Hematopoietic multipotent progenitor cell (in vitro differentiated cells): ENCODE measurements at places on chromosomes 2 and 18. TPM values are rescaled to one million over a fixed set of nuclear protein-coding genes. Genes with fewer than 3 reads are reported as not detected.

The ALPP gene
- 0.27 TPM for total RNA-seq

The FBLN7 gene
- total RNA-seq: under 0.01 TPM

The CCDC141 gene
- total RNA-seq: 0.54 TPM

The C2orf66 gene
- 0.27 TPM for total RNA-seq

The CROCC2 gene
- total RNA-seq: not detected

The CCDC93 gene
- 10.2 TPM for total RNA-seq

The UGGT1 gene
- 41.7 TPM for total RNA-seq

The CLHC1 gene
- 3.8 TPM for total RNA-seq

GRCh38 chr2:85668009-85668856, at the start of gene SFTPB:
Gene SFTPB (minus strand): TSS chr2:85668199. CDS start chr2:85668183, 16 bp downstream.
- DNase-seq: no peak

- no peak for DNase-seq
Measured at GRCh38 chr18:62844850-62845643, 129.7 kb downstream of the PHLPP1 start.

DNA sequence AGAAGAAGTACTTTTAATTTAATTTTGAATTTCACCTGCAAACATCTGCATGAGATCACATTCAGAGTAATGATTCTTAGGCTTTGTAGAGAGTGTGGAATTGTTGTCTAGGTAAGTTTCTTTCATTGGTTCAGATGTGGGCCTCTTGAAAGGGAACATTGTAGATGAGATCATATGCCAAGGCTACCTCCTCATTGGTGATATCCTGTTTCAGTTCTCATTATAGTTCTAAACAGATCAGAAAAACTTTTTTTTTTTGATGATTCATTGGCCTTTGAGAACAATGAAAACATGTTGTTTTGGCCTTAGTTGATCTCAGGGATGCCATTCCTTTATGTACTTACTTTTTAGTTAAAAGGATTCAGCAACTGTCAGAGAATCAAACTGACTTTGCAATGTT, 44.5 kb downstream of the EML6 start:
- DNase-seq: no peak

- no peak for DNase-seq
Measured at GRCh38 chr2:138600732-138601457, 99.3 kb downstream of the SPOPL start.

- peak; percentile 87 for DNase-seq
Measured at GRCh38 chr2:159497256-159497655, 119.1 kb downstream of the BAZ2B start.

DNA sequence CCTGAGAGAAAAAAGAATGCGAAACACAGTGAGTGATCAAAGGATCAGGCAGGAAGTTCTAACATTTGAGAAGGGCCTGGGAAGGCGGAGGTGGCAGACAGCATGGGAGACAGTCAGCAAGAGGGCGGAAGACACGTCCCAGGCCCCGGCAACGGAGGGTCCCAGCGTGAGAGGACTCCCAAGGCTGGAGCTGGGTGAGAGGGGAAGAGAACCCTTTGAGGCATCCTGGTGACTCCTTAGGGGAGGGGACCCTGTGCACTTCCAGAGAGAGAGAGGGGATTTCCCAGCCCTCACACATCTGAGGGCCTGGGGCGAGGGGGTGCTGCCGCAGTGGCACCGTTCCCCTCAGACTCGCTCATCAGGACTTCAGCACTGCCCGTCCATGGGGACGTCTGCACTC, 133.4 kb downstream of the RTP5 start:
- no peak for DNase-seq

GRCh38 chr2:234679741-234680687, 183.1 kb upstream of the ARL4C start:
- no peak for DNase-seq

GRCh38 chr2:13508671-13509070, 791.9 kb downstream of the TRIB2 start:
- DNase-seq: no peak

- no peak for DNase-seq
Measured at GRCh38 chr2:62266433-62267038, 70.6 kb downstream of the B3GNT2 start.

- no peak for DNase-seq
Measured at GRCh38 chr2:202429164-202429980, 53.2 kb downstream of the BMPR2 start.

DNA sequence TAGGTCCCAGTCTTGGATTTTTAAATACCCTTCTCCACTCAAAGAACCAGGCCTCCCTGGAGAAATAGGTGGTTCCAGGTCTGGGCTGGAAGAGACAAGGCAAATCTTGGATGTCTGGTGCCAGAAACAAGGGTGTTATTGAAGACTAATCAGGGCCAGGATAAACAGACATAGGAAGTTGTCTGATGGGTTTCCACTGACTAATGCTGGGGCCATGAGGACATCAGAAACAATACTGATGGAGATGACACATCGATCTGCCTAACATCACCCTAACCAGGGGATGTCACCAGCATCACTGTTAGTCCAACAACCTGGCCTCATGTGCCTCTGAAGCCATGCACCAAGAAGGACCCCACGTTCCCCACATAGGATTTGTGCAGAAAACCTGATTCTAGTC, 42.5 kb upstream of the GLI2 start:
- DNase-seq: no peak

DNA sequence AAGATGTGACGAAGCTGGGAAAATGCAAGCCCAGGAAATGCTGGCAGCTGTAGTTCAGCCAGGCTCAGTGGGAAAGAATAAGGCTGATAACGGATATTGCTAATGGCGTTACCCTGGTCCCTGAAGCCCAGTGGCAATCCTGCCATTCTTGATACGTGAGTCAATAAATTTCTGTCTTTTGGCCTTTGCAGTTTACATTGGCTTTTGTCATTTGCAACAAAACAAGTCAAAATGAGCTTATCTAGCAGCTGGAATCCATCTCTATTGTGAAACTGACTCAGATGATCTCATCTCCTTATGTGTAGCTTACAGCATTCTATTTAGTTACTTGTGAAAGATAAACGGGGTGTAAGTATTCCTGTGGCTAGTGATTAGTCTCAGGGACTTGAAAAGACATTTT, 43.8 kb downstream of the ARL6IP6 start:
- no peak for DNase-seq

- DNase-seq: peak; percentile 59
Measured at GRCh38 chr18:42053188-42053781, 98.3 kb downstream of the PIK3C3 start.

- no peak for DNase-seq
Measured at GRCh38 chr2:174493549-174494331, 6.9 kb upstream of the GPR155 start.

- DNase-seq: no peak
Measured at GRCh38 chr2:140892911-140893637, 1237.7 kb downstream of the LRP1B start.

GRCh38 chr2:230999477-230999876, 3.6 kb downstream of the SPATA3 start:
- DNase-seq: no peak

- DNase-seq: no peak
Measured at GRCh38 chr2:234116010-234116409, 65.5 kb downstream of the SPP2 start.

DNA sequence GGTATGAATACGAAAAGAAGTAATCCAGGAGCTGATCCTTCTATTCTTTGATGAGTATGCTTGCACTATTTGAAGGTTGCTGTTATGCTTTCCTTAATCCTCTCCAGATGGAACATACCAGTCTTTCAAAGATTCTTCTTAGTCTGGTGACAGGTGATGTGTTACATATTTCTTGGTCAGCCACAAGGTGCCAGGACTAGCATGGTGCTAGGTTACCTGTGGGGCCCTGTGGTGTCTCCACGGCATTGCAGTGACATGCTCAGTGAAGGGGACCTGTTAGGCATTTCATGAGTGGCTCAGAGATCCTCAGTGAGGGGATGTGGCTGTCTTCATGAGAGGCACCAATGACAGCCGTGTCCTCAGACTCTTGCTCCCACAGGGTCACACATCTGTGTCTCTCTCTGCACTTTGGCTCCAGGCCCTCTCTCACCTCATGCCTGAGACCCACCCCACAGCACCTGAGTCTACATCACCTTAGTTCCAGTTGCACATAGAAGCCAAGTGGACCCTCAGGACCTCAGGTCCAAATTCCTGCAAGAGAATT, 13.1 kb upstream of the RAB31 start:
- DNase-seq: no peak

- DNase-seq: no peak
Measured at GRCh38 chr2:166088634-166089033, 39.2 kb downstream of the SCN1A start.

DNA sequence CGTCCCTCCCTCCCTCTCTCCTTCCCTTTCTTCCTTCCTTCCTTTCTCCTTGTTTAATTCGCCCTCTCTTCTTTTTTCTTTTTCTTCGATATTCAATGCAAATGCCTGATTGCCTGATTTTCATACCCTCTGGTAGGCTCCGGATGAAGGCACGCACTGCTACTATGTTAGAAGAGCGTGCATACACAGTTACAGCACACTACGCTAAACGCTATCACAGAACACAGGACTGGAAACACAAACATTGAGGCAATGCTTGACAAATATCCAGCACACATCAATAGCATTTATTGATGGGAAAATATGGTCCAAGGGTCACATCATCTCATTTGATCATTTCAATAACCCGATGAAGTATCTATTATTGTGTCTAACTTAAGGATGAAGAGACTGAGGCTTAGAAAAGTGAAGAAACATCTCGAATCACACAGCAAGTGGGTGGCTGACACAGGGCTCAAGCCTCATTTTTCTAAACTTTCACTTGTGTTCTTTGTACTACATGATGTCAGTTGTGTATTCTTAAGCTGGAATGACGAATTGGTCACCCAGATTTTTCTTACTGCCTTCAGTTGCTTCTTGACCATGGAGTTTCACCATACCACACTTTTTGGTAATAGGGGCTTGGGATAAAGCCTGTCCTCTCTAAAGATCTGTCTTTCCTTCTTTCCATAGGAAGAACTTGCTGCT, 101.8 kb downstream of the TRIB2 start:
- no peak for DNase-seq

GRCh38 chr2:224780106-224780505, 63.9 kb upstream of the CCDC195 start:
- no peak for DNase-seq
